ENCODE measurements at places on chromosomes 11 and 22.

DNA sequence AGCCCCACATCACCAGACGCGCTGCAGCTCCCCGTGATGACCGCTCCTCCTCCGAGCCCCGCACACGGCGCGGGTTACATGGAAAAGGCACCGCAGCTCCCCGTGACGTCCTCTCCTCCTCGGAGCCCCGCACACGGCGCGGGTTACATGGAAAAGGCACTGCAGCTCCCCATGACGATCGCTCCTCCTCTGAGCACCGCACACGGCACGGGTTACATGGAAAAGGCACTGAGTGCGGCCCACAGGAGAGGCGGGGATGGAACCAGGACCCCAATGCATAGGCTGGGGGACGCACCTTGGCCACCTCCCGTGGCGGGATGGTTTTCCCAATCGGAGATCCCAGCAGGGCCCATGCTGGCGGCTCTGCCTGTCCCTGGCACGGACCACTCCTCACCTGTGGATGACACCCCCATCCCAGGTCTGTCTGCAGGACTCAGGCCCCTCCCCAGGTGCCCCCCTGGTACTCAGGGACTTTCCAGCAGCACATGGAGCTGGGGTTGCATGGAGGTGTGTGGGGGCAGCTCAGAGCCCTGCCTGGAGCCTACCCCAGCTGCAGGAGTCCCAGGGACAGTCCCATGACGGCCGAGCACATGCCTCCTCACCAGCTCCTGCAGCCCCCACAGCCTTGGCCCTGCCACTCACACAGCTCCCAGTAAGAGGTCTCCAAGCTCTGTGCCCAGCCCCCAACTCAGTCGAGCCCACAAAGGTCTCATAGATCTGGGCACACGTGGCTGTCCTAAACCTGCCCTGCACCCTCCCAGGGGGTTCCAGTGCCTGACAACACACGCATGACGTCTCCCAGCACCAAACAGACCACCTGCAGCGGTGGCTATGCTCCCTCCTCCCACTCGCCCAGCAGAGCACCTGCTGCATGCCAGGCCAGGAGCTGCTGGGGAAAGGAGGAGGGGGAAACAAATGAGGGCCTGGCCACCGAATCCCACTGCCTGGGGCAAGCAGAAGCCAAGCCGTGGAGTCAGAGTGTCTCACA, 166.6 kb downstream of the BRD1 start:
- DNase-seq, result no peak

DNA sequence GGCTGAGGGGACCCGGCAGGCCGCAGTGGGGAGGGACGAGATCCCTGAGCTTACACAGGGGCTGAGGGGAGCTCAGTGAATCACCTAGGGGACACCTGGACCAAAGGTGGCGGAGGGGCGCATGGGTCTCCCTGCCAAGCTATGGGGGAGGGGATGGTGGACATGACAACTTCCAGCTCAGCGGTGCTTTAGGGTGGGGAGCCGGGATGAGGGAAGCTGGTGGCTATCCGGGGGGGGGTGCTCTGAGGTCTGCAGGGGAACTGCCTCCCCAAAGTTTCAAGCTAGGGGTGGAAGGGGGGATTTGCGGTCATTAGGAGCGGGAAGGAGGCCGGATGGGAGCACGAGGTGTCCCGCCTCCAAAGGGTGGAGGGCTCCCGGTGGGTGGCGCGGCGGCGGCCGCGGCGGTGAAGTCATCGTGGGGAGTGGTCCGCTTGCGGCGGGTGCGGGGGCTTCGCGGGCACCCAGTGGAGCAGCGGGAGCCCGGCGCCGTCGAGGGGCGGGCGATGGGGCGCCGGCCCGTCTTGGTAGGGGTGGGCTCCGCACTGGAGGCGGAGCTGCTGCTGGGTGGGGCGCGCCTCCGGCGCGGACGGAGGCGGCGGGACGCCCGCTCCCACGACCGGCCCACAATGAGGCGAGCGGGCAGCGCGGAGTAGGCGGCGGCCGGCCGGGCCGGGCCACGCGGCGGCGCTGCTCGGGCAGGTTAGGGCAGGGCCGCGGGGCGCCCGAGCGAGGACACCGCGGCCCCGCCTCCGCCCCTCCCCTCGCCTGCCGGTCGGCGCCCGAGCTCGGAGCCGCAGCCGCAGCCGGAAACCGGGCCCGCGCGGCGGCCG, at the start of gene MICALL1:
Gene MICALL1 (plus strand): TSS at position 764 of the 830 bp plus-strand sequence. CDS start 126 bp downstream, outside the sequence.
- peak; percentile 80 for DNase-seq

- DNase-seq, result no peak
These were observed 13.3 kb downstream of the RBFOX2 start for GRCh38 chr22:36015155-36015810.

GRCh38 chr11:3167143-3168119, 2.3 kb upstream of the OSBPL5 start:
- DNase-seq, result no peak

- no peak for DNase-seq
These were observed 35.7 kb upstream of the NNMT start for GRCh38 chr11:114260483-114260882.

- DNase-seq, result no peak
These were observed 37.2 kb upstream of the RAG2 start for GRCh38 chr11:36635066-36635862.

DNA sequence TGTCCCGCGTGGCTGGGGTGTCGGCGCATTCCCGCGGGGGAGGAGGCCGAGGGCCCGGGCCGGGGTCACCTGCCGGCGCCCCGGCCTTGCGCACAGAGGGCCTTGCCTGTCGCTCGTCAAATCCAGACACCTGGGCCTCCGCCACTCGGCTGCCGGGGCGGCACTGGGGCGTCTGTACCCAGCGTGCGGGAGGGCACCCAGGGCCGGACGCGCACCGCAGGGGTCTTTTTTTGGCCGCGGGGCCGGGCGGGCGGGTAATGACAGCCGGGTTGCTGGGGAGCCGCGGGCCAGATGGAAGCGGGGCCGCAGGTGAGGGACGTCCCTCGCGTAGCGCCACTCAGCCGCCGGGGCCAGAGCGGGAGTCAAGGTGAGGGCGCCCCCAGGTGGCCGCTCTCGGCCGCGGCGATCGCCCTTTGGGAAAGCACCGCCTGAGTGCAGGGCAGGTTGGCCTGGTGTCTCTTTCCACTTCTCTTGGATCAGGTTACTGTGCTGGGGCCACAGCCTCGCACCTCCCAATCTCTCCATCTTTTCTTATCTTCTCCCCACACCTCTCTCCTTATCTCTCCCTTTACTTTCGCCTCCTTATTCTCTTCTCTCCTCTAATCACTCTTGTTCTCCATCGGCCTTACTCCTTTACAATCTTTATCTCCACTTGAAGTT, 3.5 kb downstream of the PHLDB1 start:
- DNase-seq, result peak; percentile 89

Measured in stimulated activated CD4-positive, alpha-beta T cell treated with anti-CD3 and anti-CD28 coated beads, Interleukin-15, amount 100 ng/mL, for 24 hours (primary cell).